Panc1 (cell line): ENCODE measurements at places on chromosomes 1 and 21.

- no peak for DNase-seq
These were observed 83.8 kb downstream of the NIBAN1 start for GRCh38 chr1:184890539-184890973.

DNA sequence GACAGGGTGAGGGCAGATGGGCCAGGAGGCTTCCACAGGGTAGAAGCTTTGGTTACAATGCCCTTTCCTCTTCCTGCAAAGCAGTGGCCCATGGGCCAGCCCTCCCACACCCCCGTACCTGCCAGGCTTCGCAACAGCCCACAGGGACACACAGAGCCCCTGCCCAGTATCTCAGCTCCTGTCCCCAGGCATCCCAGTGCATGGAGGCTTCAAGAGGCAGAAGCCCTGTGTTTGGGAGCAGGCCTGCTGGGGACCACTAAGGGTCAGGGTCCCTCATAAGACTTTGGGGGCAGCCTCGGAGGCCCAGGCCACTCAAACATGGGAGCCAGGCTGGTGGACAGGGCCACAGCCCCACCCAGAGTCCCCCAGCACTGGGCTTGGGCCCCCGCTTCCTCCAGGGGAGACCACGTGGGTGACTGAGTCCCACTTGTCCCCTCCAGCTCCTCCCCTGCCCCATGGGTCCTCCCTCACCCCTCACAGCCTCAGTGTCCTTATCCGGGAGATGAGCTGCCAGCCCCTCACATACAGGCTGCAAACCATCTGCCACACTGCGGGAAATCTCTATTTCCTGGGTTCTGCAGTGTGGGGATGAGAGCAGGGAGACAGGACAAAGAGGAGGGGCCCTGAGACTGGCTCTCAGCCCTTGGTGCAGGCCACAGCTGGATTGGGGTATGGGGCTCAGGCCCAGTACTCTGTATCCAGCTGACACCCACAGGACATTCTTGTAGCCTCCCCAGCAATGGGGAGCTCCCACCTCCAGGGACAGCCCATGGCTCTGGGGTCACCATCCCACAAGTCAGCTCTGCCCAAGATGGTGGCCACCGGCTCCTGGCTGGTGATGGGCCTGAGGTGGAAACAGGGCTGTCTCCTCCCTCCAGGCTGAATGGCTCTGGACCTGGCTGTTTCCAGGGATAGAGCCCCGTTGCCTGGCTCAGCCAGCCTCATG is 50.7 kb downstream of the WNT9A start:
- DNase-seq, result no peak

DNA sequence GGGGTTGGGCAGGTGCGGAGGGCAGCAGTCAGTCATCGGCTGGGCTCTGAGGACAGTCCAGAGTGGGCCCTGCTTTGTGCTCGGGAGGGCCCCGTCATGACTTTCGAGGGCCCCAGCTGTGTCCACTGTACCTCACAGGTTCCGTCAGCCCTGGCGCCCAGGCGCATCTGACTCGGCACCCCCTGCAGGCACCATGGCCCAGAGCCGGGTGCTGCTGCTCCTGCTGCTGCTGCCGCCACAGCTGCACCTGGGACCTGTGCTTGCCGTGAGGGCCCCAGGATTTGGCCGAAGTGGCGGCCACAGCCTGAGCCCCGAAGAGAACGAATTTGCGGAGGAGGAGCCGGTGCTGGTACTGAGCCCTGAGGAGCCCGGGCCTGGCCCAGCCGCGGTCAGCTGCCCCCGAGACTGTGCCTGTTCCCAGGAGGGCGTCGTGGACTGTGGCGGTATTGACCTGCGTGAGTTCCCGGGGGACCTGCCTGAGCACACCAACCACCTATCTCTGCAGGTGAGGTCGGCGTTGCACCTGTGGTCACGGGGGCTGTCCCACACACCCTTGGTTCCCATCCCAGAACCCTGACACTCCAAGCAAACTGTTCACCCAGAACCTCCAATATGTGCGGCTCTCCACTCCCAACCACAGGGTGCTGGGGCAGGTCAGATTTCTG is 7.8 kb downstream of the PODN start:
- DNase-seq, result no peak

DNA sequence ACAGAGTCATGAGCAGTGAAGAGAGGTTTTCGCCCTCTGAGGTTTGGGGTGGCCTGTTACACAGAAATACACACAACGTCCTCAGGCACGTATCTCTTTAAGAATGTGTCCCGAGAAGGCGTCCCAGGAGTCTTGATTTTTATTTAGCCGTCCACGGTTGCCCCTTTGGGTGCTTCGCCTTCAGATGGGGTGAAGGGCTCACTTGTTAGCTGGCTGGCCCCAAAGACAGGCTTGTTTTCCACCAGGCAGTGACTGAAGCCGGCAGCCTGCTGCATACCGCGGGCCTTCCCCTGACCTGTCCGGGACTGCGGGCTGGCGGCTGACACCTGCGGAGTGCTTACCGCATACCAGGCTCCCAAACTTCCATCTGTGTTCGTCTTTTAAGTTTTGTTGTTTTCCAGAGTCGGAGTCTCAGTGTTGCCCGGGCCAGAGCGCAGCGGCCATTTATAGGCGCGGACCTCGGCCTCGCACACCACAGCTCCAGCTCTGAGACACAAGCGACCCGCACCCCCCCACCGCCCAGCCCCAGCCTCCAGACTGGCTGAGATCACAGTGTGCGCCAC is 1.6 kb upstream of the ADARB1 start:
- DNase-seq, result no peak

DNA sequence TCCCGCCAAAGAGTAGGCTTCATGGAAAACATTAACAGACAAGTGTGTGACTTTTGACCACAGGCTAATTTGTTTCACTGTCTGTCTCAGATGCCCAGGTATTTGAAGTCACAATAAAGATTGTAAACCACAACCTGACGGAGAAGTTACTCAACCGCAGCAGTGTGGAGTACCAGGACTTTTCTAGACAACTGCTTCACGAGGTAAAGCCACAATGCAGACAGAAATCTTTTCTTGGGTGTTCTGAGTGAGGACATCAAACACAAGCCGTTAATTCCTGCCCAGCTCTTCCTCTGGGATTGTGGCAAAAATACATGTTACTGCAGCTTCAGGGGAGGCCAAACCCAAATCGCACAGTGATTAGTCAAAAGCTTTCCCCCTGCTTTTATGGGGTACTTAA is 31.0 kb downstream of the UMODL1 start:
- no peak for DNase-seq
